ENCODE measurements at places on chromosomes 7 and 10.

- DNase-seq, result no peak
Observed at GRCh38 chr10:48805848-48806247, 121.2 kb downstream of the WDFY4 start.

DNA sequence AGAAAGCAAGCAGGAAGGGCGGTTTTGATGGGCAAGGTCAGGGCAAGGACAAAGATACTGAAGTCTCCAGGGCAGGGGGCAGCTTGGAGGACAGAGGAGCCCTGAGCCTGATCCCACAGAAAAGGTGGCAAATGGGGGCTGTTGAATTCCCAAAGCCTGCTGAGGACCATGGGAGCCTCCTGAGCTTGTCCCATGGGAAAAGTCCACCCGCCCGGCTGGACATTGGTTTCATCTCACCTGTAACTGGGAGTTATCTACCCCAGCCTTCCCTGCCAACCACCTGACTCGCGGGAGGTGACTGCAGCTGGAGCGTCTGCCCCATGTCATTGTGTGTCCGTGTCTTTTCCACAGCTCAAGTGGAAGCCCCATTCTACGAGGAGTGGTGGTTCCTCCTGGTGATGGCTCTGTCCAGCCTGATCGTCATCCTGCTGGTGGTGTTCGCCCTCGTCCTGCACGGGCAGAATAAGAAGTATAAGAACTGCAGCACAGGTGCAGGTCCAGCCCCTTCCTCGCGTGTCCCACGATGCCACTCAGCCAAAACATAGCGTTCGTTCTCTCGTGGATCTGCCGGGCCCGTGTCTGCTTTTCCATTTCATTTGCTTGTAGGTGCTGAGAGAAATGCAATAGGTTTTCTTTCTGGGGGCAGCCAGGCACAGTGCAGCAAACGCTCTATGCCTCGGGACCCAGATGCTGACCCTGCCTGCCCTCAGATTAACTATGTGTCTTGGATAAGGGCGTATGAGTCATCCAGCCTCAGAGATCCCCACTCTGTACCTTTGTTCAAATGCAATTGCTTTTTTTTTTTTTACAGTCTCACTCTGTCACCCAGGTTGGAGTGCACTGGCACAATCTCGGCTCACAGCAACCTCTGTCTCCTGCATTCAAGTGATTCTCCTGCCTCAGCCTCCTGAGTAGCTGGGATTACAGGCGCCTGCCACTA, 444.5 kb upstream of the FOXK1 start:
- no peak for DNase-seq

- no peak for DNase-seq
Observed at GRCh38 chr7:133613250-133613790, 360.4 kb downstream of the EXOC4 start.

DNA sequence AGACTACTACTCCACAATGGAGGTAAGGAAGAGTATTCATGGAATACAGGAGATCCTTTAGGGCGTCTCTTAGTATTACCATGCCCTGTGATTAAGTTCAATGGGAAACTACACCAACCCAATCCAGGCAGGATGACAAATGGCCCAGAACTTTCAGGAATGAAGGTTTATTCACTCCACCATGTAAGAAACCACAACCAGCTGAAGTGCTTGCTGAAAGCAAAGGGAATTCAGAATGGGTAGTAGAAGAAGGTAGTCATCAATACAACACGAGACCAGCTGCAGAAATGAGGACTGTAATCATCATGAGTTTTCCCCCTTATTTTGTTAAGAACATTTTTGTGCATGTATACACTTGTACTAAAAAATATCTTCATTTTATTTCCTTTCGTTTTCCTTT, 76.6 kb downstream of the GPR37 start:
- DNase-seq, result no peak

DNA sequence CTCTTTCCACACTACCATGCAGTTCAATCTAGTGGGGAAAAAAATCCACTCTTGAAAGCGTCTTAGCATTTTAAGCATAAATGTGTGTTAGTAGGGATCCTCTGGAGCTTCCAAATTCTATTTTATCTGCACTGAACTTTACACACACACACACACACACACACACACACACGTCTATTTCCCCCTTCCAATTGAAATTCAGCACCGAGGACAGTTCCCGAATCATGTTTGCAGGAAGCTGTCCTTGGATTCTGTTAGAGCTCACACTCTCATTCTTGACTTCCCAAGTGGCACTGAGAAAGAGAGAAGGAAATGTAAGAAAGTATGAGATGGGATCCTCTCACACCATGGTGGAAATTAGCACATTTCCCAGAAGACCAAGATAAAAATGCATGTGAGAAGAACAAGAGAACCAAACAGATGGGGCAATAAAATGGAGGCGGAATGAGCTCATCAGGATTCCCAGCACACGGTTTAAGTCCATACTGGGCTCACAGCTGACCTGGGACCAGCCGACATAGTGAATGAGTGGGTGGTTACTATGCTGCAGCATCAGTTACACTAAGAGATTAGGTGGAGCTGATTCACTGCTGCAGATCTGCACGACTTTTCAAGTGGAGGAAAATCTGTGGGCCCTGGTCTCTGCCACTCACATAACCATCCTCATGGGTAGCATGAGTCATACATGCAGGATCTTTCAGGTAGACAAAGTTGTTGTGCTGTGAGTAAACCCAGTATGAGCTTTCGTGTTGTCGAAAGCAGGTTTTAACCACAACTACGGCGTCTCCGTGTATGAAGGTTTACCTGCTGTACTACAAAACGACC, 3.3 kb upstream of the NPTX2 start:
- DNase-seq, result peak; percentile 36

- DNase-seq, result no peak
Observed at GRCh38 chr7:22939842-22940241, 74.1 kb downstream of the HYCC1 start.

All from Kasumi-1 (cell line).